ENCODE measurements at places on chromosomes 6 and 20.

DNA sequence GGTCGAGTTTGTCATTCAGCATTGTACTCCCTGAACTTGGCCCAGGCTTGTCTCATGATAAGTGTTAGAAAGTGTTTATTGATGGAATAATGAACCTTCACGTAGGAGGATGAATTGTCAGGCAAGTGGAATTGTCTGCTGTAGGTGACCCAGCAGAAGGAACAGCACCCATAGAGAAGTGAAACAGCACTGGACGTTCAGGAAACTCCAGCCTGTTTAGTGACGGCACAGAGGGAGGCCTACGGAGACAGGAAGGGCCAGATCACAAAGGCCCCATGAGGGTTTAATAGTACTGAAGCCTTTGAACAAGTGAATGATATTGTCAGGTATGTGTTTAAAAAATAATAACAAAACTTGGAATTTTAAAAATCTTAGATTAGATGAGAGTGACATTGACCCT is 2.9 kb downstream of the STX11 start:
- no peak for DNase-seq

GRCh38 chr20:45798935-45799642 is 7.3 kb downstream of the DNTTIP1 start:
- DNase-seq: peak; percentile 29

DNA sequence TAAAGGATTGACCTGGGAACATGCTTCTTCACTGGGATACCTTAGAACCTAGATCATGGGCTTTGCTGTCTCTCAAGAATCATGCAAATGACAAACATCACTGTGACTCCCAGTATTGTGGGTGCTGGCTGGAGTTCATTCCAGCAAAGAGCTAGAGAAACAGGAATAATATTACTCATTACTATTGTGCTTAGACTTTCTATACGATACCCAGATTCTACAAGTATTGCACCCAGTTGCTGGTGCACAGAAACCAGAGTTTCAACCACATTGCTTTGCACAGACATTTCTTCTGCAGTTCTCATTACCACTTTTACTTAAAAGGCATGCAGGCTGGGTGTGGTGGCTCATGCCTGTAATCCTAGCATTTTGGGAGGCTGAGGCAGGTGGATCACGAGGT is 220.4 kb upstream of the ZNF217 start:
- no peak for DNase-seq

- no peak for DNase-seq
These were observed 30.7 kb downstream of the PAK5 start for GRCh38 chr20:9808166-9808565.

DNA sequence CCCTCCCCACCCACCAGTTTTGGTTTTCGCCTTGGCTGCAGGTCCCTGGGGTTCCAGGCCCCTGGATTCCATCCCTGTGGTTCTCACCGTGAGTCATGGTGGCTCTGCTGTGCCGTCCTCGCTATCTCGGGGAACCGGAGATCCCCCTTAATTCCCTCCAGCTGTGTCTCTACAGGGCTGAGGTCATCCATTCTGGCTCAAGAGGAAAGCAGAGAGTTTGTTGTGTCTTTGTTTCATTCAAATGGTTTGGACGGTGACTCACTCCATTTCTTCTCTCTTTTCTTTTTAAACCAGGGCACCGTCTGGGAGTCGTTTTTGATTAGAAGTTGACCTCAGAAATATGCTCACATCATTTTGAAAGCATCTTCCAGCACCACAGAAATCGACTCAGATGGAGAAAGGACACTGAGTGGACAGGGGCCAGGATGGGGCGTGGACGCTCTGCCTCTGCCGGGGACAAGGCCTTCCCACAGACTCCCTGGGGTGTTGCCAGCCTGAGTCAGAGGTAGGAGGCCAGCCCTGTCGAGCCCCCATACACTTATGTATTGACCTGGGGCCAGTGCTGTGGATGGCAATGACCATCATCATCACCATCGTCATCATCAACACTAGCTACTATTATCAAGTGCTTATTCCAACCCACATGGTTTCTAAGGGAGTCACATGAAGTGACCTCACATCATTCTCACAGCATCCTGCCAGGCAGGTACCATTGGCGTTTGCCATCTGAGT is 176.2 kb downstream of the NFATC2 start:
- DNase-seq: no peak

DNA sequence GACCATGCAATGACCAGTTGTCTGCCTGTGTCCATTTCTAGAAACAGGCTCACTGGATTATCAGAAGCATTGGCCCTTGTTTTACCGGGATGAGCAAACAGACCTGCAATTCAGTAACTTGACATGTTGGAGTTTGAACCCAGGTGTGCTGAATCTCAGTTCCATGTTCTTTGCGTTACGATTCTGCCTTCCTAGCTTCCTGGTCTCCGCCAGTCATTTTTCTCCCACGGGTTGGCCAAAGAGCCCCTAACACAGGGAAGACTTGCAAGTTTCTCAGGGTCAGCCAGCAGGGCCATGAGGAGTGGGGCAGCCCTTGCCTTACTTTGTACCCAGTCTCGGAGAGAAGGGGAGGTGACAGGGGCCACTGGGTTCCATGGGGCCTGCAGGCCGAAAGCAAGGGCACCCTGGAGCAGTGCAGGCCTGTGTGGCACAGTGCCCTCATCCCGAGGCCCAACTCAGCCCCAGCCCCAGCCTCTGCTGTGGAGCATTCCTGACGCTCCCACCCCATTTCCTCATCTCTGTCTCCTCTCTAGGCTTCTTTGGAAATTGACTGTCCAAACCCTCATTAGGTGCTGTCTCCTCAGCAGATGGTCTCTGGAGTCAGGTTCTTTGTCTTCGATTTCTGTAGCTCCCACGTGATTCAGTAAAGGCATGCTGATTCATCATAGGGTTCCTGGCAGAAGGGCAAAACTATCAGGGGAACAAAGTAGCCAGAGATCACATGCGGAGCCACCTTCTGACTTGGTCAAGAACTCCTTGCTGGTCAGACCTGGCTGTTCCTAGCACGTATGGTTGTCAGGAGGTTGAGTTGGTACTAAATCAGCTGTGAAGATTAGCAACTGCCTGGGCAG is 23.6 kb downstream of the CDS2 start:
- DNase-seq: no peak

DNA sequence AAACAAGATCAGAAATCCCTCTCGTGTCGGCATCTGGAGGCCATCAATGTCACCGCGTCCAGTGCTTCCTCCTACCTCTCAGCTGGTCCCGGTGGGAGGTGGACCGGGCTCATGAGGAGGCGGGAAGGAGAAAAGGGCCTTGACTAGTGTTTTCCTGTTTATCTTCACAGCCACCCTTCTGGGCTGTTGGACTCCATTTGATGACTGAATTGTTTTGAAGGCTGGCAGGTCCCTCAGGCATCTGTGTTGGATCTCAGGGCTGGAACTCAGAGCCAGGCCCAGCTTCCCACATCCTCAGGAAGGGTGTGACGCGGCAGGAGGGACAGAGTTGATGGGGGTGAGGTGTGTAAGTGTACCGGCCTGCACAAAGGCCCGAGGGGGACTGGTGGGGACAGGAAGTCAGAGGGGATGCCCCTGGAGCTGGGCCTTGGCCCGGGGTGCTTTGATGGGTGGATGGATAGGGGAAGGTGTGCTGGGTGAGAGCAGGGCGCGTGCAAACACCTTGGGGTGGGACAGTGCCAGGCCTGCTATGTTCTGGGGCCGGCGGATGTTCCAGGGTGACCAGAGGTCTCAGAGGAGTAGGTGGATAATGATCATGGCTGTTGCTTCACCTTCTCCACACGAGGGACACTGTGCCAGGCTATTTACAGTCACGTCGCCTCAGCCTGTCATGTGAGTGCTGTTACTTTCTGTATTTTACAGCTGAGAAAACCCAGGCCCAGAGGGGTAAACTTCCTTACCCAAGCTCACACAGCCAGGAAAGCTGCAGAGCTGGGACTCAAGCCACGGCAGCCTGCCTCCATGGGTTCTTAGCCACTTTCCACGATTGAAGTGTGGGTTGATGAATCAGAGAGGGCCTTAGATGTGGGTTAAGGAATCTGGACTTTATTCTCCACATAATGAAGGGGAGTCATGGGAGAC is 17.9 kb upstream of the CHMP4B start:
- no peak for DNase-seq

DNA sequence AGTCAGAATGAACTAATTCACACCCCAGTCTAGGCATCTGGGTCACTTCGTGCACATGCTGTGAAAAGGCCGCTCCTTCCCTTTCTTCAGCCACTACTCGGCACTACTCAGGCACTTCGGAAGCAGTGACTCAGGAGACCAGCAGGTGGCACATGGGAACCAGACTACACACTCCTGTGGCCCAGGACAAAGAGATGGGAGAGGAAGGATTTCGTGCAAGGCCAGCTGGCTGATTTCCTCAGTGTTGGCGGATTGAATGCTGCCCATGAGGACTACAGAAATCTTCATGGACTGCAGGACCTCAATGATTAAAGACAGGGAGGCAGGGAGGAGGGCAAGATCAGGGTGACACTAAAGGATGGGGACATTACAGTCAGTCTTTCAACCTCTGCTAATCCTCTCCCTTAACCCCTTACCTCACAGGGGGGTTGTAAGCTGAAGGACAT is 117.8 kb upstream of the SPACA1 start:
- DNase-seq: peak; percentile 26

- peak; percentile 23 for DNase-seq
These were observed 216.8 kb upstream of the DTNBP1 start for GRCh38 chr6:15879371-15880261.

- DNase-seq: no peak
These were observed 152.7 kb upstream of the ENPP5 start for GRCh38 chr6:46323312-46323965.

- DNase-seq: peak; percentile 82
These were observed 58.6 kb upstream of the SNX9 start for GRCh38 chr6:157764178-157765068.

GRCh38 chr6:168018664-168019063 is 21.2 kb downstream of the KIF25 start:
- no peak for DNase-seq

DNA sequence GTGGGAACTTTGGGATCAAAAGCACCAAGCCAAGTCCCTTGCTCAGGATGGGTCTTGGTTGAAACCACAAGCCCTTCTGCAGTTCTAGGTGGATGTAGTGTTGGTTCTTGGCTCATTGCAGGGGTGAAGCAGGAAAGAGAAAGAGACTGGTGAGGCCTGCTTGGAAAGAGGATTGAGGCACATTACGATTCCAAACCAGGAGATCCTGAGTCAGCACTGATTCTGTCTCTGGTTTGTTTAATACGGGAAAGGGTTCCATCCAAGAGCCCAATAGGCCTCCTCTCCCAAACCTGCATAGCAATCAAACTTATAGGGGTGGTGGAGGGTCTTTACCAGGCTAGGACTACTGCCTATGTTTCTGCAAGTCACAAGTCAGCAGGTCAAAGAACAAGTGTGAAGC is 24.3 kb downstream of the NSFL1C start:
- no peak for DNase-seq

DNA sequence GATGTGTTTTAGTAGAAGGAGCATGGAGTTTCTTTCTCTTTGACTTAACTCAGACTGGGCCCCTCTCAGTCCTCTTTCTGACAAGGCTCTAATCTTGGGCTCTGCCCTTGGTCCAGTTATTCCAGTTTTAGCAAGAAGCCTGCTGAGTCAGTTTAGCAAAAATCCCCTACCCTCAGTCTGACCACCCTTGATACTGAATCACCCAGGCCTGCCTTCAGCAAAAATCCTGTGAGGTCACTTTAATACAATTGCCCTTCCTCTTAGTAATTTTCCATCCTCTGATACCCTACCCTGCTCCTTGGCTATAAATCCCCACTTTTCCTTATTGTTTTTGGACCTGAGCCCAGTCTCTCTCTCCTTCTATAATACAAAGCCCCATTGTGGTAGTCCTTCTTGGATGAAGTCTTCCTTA is 326.7 kb upstream of the NOX3 start:
- DNase-seq: no peak

DNA sequence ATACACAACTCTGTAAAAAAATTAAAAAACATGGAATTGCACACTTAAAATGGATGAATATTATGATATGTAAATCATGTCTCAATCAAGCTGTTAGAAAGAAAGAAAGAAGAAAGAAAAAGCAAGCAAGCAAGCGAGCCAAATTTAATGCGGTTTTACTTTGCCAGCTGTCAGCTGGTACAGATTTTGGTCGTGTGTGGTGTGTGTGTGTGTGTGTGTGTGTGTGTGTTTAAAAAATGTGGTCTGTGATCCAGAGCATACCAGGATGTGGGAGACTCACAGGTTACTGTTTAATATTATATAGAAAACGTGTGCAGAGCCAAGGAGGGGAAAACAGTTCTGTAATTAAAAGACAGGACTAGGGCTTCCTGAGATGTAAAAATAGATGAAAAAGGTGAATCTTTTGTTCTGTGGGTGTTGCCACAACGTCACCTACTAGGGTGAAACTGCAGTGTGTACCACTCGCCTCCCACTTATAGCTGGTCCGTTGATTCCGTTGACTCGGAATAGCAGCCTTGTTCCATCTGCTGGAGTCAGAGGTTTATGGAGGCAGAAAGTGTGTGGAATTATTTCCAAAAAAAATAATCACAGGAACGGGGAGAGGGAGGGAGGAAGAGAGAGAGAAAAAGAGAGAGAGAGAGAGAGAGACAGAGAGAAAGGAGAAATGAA is 197.7 kb downstream of the BCAS1 start:
- DNase-seq: no peak

- no peak for DNase-seq
These were observed 71.8 kb upstream of the ANKEF1 start for GRCh38 chr20:9963029-9963428.

DNA sequence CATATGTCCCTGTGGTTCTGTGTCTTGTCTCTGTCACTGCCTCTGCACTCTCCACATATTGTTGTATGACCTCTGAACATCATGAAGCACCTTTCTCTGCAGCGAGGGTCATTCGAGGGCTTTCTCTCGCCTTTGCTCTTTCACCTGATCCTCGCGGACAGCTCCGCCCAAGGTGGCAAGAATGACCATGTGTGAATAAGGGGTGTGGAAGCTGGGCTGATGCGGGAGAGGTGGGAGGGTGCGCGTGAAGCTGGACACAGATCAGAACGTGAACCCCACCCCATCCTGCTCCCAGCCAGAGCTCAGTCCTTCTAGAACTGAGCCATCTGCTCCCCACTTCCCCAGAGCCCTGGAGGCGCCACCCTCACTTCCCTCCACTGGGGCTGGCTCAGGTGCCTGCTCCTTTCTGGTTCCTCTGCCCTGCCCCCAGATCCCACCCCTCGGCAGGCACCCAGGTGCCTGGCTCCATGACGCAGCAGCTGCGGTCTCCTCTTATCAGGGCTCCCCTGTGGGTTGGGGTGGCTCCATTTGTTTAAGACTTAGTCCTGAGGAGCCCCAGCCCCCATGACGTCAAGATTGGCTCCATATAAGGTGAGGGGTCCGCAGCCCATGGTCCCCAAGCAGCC is at the start of gene MUCL3:
MUCL3 (plus strand) TSS at position 613 of the 626 bp plus-strand sequence. CDS start 27 bp downstream, outside the sequence.
- DNase-seq: no peak

Measured in activated CD8-positive, alpha-beta memory T cell treated with anti-CD3 and anti-CD28 coated beads for 1 hour (primary cell).